ENCODE measurements at places on chromosomes 2 and 18.
A peak's percentile ranks its signal among the peaks of the same experiment; 100 is the strongest.

GRCh38 chr18:77063260-77063659 is 69.3 kb downstream of the MBP start:
- DNase-seq = peak; percentile 72

DNA sequence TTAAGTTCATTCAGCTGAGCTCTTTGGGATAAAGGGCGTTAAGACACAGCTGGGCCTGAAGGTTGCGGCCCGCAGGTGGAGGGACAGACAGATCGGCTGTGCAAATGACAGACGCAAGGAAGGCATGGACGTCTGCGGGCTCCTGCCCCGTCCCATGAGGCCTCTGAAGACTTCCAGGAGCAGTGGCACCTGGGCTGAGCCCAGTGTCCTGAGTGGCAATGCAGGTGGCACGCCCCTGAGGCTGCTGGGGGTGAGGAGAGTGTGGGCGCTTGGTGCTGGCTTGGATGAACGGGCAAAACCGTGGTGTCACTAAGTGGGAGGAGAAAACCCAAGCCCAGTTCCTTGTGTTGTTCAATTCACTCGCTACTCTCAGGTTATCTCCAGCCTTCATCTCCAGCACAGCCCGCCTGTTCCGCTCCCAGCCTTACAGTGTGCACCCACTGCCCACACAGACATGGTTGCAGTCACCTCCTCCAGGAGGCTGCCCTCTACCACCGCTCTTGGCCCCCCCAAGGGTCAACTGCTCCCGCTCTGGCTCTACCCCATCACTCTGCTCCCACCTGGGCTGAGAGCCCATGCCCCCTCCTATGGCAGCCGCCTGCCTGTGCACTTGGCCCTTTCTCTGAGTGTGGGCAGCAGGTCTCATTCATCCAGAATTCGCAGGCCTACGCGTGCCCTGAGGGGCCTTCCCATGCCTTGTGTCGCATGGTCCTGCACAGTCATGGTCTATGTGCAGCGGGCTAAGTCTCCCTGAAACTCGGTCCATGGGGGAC is 50.3 kb downstream of the PTGR3 start:
- DNase-seq = no peak

DNA sequence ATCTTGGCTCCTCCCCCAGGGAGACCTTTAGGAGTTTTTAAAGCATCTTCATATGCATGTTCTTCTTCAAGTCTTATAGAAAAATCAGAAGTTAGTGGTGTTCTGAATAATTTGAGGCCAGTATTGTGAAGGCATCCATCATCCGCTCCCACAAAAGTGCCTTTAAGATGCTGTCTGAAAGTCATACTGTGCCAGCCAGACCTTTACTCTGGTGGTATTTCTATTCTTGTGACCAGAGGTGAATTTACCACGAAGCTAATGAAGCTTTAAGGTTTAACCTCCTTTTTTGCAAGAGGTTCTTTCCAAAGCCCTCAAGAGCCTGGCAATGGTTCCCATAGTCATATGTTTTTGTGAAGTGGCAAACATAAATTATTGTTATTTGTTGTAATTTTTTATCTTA is 54.3 kb downstream of the SLC40A1 start:
- DNase-seq = no peak

- no peak for DNase-seq
Measured at GRCh38 chr2:60496956-60497355, 56.5 kb downstream of the BCL11A start.

DNA sequence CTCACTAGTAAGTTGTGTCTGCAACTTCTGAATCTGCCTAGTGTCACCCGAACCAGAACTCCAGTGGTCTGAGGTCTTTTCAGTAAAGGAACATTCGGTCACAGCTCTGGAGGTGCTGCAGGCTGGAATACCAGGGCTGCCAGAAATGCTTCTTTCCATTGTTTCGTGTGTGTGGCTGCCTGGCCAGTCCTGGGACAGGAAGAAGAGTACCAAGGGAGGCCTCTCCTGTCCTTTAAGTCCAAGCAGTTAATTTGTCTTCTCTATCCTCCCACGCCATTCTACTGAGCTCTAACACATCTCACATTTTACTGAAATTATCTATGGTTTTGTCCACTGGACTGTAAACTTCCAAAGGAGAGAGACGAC is 196.0 kb downstream of the LNPK start:
- no peak for DNase-seq
